Pulmonary artery endothelial cell (primary cell): ENCODE measurements at places on chromosomes 1 and 21. TPM values are rescaled to one million over a fixed set of nuclear protein-coding genes. Genes with fewer than 3 reads are reported as not detected.

Gene ICOSLG
- 0.99 and 2.1 TPM in 2 replicates for total RNA-seq

Gene POMGNT1
- total RNA-seq: 46.2 and 48.9 TPM in 2 replicates

Gene RHD
- total RNA-seq: not detected in 2 replicates

Gene EXO5
- total RNA-seq: 10.2 and 13.1 TPM in 2 replicates

Gene CFHR1
- total RNA-seq: 0.07 TPM in 1 of 2 replicates, not detected in the other

Gene RNU1-2
- under 0.01 TPM in 2 replicates for total RNA-seq

Gene CCDC28B
- total RNA-seq: 15.3 and 21.6 TPM in 2 replicates

Gene ACBD6
- total RNA-seq: 53.3 and 78.5 TPM in 2 replicates

Gene C1orf53
- total RNA-seq: 1.5 and 4.0 TPM in 2 replicates
